Cerebellar nuclear complex (tissue), 1 donor: ENCODE measurements at places on chromosomes 3 and 15.

- DNase-seq: no peak
Measured at GRCh38 chr15:56918046-56918938, at the start of gene TCF12. Gene TCF12, plus strand, starts transcription at chr15:56918644. Its CDS starts 1,270 bp downstream, at chr15:56919914.

GRCh38 chr3:183313351-183313750, 60.3 kb downstream of the B3GNT5 start:
- no peak for DNase-seq

- no peak for DNase-seq
Measured at GRCh38 chr15:62550106-62550505, 385.0 kb upstream of the C2CD4B start.

DNA sequence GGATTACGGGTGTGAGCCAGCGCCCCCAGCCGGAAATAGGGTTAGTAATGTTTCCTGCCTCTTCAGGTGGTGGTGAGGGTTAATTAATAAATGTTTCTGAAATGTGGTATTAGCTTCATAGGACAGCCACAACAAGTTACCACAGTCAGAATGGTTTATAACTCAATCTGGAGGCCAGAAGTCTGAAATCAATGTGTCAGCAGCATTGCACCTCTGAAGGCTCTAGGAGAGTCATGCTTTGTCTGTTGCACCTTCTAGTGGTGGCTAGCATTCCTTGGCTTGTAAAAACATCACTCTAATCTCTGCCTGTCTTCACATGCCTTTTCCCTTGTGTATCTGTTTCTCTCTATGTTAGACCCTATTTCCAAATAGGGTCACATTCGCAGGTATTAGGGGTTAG, 7.8 kb upstream of the RPSA start:
- no peak for DNase-seq

GRCh38 chr3:103389356-103389755, 954.5 kb downstream of the ZPLD1 start:
- no peak for DNase-seq

- DNase-seq: no peak
Measured at GRCh38 chr3:12268049-12268735, 20.7 kb upstream of the PPARG start.

- no peak for DNase-seq
Measured at GRCh38 chr15:71272932-71273331, 157.7 kb downstream of the THSD4 start.

GRCh38 chr3:146536681-146537080, 7.7 kb downstream of the PLSCR1 start:
- no peak for DNase-seq

DNA sequence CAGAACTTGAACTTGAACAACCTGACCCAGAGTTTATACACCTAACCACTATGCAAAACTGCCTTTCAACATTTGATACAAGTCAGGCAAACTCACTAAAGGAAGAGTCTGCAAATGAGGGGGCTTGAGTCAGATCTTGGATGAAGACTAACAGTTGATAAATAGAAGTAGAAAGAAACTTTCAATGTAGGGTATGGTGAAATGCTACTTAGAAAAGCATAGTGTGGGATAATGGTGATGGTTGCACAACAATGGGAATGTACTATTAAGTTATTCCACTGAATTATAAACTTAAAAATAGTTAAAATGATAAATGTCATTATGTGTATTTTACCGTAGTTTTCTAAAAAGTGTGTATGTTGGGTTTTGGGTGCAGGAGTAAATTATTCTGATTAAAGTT, 19.7 kb upstream of the ZNF280D start:
- DNase-seq: no peak

DNA sequence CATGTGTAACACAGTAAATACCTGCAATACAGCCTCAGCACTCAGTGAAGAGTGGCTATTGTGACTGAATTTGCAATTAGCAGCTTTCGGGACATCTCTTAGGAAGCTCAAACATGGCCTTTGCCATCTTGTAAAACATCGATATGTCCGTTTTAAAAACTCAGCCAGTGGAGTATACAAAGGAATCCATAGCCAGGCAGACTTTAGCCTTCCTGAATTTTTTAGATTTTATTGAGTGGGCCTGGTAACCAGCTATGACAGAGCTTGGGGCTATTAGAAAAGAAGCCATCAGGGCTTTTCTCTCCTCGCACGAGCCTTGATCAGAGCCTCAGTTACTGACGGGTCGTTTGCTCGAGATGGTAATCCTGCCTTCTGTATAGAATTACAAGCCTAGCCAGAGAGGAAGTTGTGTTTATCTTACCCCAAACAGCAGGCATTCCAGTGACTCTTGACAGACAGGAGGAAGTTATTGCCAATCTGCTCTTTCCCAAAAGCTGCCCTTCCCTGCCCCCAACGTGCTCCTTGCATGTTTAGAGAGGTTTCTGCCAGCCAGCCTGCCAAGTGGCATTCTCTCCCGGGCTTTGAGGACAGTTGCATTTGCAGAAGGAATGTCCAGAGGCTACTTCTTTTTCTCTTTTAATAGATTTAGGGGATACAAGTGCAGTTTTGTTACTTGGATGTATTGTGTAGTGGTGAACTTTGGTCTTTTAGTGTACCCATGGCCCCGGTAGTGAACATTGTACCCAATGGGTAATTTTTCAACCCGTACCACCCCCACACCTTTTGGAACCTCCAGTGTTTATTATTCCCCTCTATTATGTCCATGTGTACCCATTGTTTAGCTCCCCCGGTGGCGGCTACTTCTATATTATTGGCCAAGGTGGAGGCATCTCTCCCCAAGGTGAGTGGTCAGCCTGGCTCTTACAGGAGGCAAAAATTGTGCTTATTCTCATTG, 40.6 kb downstream of the ITPR1 start:
- DNase-seq: no peak

DNA sequence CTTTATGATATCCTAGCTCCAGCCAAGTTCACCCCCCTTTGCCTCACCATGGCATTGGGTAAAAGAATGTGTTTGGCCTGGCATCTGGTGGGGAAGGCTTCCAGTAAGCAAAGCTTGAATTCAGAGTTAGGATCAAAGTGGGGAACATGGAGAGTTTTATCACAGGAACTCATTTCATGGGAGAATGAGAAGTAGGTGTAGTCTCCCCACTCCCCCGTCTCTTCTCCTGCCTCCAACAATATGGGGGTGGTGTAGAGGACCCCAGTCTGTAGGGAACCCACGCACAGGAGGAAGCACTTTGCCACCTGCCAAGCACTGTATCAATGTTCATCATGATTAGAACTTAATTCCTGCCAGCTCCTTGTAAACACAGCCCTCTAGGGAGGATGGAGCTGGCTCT, 200.5 kb downstream of the UACA start:
- DNase-seq: no peak

DNA sequence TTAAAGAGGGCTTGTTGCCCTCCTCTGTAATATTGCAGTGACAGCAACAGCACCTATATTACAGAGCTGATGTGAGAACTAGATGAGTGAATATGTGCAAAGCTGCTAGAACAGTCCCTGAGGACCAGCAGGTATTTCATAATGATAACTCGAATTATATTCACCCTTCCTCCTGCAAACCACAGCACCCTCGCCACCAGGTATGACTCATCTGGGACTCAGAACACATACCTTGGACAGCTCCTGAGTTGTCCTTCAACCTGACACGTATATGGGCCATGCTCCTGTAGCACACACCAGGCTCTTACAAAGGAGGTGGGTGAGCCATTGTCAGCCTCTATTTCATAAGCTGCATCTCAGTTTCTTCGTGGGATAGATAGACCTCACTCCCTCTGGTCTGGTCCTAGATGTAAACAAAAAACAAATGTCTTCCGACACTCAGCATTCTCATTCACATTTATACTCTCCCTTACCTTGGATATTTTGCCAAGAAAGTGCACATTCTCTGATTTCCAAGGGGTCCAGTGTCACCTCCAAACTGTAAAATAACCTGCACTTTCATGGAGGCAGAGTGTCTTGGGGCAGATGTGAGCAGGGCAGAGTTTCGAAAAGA, 124.5 kb downstream of the TLE3 start:
- DNase-seq: no peak

- no peak for DNase-seq
Measured at GRCh38 chr3:112122870-112123269, 10.2 kb downstream of the GCSAM start.

- DNase-seq: no peak
Measured at GRCh38 chr3:73685061-73685460, 60.3 kb upstream of the PDZRN3 start.

- no peak for DNase-seq
Measured at GRCh38 chr15:89028036-89028435, 60.2 kb upstream of the ABHD2 start.

DNA sequence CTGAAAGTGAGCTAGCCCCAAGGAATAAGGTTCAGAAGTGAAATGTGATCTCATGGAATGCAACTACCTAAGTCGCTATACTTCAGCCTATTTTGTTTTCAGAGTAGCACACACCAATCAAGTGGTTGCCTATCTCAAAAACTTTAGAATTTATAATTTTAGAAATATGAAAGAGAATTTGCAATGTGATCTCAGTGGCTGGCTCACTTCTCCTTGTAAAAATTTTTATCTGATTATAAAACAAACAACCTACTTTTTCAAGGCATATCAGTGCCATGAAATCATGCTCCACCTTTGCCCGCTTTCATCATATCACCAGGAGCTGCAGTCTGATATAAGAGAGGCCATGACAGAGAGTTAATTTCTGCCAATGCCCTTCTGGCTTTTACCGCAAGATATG, 47.3 kb downstream of the CLDN11 start:
- no peak for DNase-seq

- no peak for DNase-seq
Measured at GRCh38 chr15:64412216-64412615, 24.6 kb downstream of the TRIP4 start.

DNA sequence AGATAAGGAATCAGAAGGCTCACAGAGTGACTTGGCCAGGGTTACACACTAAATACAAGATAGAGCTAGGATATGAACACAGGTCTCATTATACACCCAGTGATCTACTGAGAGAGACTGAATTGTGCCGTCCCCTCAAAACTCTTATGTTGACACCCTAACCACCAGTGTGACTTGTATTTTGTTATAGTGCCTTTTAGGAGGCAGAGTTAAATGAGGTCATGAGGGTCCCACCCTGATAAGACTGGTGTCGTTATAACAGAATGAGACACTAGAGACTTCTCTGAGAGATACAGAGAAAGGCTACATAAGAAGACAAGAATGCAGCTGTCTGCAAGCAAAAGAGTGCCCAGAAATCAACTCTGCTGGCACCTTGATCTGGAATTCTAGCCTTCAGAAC, 12.6 kb downstream of the KPNA1 start:
- no peak for DNase-seq

DNA sequence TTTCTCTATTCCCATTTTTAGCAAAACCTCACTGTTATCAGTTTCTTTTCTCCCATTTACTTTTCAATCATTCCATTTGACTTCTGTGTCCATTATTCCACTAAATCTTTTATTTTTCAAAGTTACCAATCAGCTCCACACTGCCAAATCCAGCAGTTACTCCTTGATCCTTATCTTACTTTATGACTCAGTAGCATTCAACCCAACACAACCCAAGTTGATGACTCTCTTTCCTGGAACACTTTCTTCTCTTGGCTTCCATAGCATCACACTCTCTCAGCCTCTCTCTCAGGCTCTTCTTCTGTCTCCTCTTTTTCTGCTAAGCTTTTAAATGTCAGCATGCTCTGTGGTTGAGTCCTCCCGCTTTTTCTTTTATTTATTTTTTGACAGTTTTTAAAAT, 36.3 kb downstream of the RASGRP1 start:
- DNase-seq: no peak

DNA sequence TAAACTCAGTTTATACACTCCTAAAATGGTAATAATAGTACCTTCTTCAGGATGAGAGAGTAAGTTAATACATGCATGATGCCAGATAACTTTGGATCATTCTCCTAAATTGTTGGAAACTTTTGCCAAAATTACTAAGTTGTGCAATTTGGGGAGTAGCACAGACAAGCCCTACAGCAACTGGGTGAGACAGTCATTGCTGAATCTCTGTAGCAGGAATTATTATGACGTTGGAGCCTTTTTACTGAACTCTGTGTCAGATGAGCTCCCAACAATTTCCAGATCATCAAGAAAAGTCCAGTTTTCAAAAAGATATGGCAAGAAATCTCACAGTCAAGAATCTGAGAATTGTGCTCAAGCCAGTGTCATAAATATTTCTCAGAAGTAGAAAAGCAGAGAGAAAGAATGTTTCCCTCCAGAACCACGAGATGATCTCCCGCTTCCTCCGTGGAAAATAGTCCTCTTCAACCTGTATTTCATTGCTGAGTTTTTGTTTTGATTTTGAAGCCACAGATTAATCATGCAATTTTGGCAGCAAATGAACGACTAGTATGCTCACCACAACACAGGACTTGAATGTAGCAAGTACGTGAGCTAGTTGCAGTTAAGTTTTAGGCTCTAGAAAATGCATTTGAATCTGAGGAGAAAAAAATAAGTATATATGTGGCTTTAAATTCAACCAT, 485.4 kb downstream of the CNTN6 start:
- DNase-seq: no peak

- no peak for DNase-seq
Measured at GRCh38 chr3:190366133-190366532, 21.8 kb upstream of the CLDN16 start.

- peak; percentile 36 for DNase-seq
Measured at GRCh38 chr15:85730001-85730820, 64.5 kb downstream of the KLHL25 start.

DNA sequence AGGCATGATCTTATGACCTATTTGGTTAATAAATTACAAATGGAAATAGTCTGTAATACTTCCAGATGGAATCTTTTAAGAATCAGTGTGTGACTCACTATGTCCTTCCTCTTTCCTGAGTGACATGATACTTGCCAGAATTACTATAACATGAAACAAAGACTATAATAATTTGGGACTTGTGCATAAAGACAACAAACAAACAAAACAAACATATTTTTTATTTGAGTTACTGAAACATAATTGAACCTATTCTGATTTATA, 1268.1 kb downstream of the OTOL1 start:
- DNase-seq: no peak

GRCh38 chr15:43105077-43105736, 631 bp downstream of the UBR1 start:
- DNase-seq: no peak

- DNase-seq: no peak
Measured at GRCh38 chr3:117553461-117553860, 843.9 kb downstream of the TUSC7 start.

GRCh38 chr3:104214277-104214676, 1152.4 kb upstream of the ALCAM start:
- no peak for DNase-seq

- DNase-seq: no peak
Measured at GRCh38 chr3:102183186-102183585, 251.6 kb upstream of the ZPLD1 start.

GRCh38 chr15:99618941-99619411, 53.2 kb downstream of the MEF2A start:
- DNase-seq: no peak

DNA sequence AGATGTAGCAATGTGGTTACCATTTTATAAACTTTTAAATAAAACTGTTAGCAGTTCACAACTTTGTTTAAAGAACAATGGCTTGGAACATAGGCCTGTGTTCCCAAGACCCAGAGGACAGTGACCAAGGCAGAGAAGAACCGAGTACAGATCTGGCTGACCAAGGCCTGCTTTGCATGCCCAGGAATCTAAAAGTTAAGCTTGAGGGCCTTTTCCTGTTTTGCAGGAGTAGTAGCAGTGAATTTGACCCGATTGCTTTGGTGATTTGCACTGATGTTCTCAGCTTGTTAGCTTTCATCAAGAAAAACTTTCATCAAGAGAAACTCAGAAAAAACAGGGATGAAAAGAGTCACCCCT, 9.9 kb downstream of the FILIP1L start:
- DNase-seq: no peak
